Kasumi-1 (cell line): ENCODE measurements at places on chromosomes 2 and 18.
A peak's percentile ranks its signal among the peaks of the same experiment; 100 is the strongest.

GRCh38 chr2:40087434-40087833 is 308.4 kb upstream of the THUMPD2 start:
- no peak for DNase-seq

GRCh38 chr2:75022516-75022915 is 64.1 kb downstream of the POLE4 start:
- no peak for DNase-seq

DNA sequence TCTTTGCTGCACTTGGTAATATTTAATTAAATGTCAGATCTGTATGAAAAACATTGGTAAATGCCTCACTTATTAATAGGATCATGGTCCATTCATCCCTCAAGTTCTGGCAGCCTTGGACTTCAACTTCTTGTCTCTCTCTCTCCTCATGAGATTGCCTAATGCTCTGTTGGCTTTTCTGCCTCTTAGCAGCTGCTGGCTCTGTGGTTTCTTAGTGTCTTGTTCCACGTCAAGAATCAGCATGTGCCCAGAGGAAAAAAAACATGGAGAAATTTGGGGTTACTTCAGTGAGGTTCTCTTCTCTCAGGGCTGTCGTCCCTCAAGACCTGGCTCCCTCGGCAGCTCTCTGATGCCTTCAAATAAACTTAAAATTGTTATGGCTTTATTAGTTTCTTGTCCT is 75.4 kb downstream of the TAF4B start:
- peak; percentile 37 for DNase-seq

DNA sequence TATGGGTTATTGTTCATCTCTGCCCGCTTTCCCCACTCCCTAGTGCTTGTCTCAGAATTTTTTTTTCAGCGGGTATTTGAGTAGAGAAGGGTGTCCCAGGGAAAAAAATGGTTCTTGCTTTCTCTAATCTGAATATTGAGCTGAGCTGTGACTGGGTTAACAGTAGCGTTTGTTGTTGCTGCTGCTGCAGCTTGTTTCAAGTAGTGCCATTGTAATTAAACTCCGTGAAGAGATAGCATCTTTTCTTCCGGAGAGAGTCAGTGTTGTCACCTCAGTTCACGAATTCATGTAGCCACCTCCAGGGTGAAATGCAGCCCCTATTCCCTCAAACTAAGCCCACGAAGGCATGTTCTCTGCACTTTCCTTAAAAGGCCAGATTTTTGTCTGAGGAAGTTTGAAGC is 1.5 kb upstream of the AAK1 start:
- no peak for DNase-seq

GRCh38 chr18:58882044-58882443 is 17.4 kb downstream of the ZNF532 start:
- DNase-seq, result no peak

DNA sequence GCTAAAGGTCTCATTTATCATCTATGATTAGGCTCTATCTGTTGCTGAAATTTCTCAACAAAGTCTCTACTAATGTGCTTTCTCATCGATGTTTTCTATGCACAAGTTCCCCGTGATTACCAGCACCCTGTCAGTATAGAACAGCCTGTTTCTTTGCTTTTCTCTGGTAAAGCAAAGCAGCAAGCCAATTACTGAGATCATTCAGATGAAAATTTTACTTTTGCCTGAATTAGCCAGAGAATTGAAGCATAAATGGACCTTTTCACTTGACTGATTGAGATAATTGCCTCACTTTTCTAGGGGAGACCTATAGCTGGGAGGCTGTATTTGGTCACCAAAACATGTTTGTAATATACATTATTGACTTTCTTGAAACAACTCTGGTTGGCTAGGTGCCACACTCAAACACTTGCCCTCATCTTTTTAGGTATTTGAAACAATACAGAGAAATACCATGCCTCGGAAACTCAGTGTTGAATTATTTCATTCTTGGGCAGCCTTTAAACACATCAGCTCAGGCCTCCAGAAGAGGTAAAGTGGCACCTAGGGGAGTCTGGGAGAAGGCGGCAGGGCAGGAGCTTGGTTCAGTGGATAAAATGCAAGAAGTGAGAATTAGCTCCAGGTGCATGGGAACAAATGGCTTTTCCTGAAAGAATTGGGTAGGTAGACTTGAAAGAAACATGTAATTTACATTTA is 96.2 kb downstream of the GALNT3 start:
- no peak for DNase-seq

DNA sequence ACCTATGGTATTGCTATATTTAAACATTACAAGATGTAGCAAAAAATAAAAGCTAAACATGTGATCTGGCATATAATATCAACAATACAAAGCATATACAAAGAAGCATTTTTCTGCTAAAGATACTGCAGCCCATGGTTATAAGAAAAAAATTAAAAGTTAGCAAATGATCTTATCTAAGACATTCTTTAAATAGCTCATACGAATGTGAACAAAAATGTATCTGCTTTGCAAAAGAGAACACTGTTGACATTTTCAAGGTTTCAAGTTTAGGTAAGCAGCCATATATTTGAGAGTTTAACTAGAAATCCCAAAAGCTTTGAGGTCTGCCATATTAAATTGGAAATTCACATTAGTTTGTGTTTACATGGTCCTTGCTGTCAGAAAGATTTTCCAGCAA is 301.0 kb upstream of the SLC39A10 start:
- DNase-seq, result no peak

DNA sequence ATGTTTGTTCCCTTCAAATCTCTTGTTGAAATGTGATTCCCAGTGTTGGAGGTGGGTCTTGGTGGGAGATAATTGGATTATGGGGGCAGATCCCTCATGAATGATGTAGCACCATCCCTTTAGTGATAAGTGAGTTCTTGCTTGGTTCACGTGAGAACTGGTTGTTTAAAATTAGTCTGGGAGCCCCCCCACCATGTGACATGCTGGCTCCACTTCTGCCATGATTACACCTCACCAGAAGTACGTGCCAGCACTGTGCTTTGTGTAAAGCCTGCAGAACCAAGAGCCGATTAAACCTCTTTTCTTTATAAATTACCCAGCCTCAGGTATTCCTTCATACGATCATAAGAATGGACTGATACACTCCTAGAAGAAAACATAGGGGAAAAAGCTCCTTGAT is 10.1 kb downstream of the ABI2 start:
- no peak for DNase-seq

GRCh38 chr2:98601532-98602132 is 6.7 kb downstream of the COA5 start:
- DNase-seq, result peak; percentile 31

- DNase-seq, result no peak
Observed at GRCh38 chr2:196041786-196042185, 26.9 kb downstream of the DNAH7 start.

GRCh38 chr2:191626497-191627151 is 51.3 kb upstream of the NABP1 start:
- DNase-seq, result no peak

- DNase-seq, result no peak
Observed at GRCh38 chr2:240244543-240244942, 104.1 kb upstream of the OTOS start.

DNA sequence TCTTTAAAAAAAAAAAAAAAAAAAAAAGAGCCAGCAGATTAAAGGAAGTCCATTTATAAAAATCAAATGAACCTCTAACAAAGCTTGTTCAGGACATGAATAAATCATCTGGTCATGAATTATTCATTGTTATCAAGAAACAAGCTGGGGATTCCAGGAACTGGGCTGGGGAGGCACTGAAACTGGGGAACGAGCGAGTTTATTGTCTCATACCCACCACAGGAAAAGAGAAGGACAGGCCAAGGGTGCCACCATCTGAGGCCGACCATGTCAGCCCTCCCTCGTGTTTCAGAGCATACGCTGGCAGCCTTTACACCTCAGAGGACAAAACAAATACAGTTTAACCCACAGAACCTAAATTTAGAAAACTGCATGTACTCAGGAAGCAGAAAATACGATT is 164.2 kb downstream of the VWC2L start:
- DNase-seq, result no peak

- DNase-seq, result no peak
Observed at GRCh38 chr2:108941767-108942166, 47.3 kb downstream of the EDAR start.

GRCh38 chr2:112916625-112917247 is 5.8 kb downstream of the IL37 start:
- no peak for DNase-seq

GRCh38 chr2:149732730-149733290 is 145.2 kb upstream of the MMADHC start:
- DNase-seq, result no peak
